ENCODE measurements at places on chromosomes 5 and 9.

- DNase-seq, result no peak
These were observed 79.5 kb downstream of the PRRT1B start for GRCh38 chr9:131624636-131625507.

GRCh38 chr5:151917904-151918303, 6.7 kb downstream of the GLRA1 start:
- DNase-seq, result no peak

GRCh38 chr5:3734632-3735031, 139.0 kb downstream of the IRX1 start:
- no peak for DNase-seq

DNA sequence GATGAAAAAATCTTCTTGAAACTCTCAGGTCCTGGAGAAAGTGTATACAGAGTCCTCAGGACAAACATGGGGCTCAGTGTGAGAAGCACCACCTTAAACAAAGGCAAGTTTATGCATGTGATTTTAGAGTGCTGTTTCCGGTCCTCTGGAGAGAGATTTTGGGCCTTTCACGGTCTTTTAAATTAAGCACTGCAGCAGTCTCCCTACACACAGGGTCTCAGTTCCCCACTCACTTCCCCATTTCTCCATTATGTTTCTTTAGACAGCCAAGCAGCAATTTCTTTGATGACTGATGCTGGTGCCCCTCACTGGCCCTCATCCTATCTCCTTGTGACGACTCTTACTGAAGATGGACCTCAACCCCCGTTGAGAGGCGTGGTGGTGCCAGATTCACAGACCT, 220.2 kb upstream of the CLINT1 start:
- no peak for DNase-seq

GRCh38 chr9:93575796-93576257, 557 bp upstream of the PHF2 start:
- DNase-seq, result no peak

- no peak for DNase-seq
These were observed 114.4 kb downstream of the SLC28A3 start for GRCh38 chr9:84226126-84226525.

DNA sequence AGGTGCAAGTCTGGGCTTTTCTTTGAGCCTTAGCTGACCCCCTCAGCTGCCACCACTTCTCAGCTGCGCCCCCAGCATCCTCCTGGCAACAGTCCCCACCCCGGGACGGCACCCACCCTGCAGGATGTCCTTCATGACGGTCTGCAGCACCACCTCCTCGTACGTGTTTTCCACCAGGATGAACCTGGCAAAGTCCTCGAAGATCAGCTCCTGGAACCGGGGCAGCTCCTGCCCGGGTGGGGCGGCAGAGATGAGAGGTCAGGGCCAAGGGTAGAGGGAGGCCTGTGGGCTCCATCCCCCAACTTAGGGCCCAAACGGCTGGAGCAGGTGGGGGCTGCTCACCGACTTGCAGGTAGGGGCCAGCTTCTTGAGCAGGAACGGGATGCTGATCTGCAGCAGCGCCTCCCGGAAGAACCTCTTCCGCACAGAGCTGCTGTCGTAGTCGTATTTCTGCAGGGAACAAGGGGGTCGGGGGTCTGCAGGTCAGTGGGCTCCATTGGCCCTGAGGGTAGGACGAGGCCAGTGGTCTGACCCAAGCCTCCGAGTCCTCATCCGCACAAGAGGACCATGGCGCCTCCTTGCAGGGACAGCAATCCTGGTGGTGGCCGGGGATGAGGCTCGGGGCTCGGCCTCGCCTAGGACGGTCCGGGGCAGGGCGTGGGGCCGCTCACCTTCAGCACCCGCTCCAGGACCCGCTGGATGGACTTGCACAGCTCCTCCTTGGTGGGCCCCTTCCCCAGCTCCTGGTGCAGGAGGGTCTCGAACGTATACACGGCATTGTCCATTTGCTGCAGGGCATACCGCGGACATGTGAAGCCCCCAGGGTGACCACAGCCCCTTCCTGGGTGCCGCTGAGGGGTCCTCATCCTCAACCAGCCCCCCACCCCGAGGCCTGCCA, 56.7 kb downstream of the LRSAM1 start:
- no peak for DNase-seq

GRCh38 chr5:60257596-60258271, 364.2 kb upstream of the PDE4D start:
- DNase-seq, result no peak

Data from fibroblast of skin of left biceps (primary cell).